ENCODE measurements at places on chromosomes 7 and 10. TPM values are rescaled to one million over a fixed set of nuclear protein-coding genes. Genes with fewer than 3 reads are reported as not detected.

Gene GPR85
- not detected for total RNA-seq

Gene GALNT11
- 23.6 TPM for total RNA-seq

Gene LRRTM3
- not detected for total RNA-seq

Gene C7orf57
- 0.20 TPM for total RNA-seq

Gene SFMBT2
- total RNA-seq = 6.2 TPM

Gene SFTPA1
- total RNA-seq = not detected

Gene DDX50
- 30.4 TPM for total RNA-seq

Gene HDAC9
- total RNA-seq = 0.40 TPM

Gene ABCB4
- not detected for total RNA-seq

Gene TMEM229A
- not detected for total RNA-seq

Gene BCAP29
- 38.0 TPM for total RNA-seq

Gene SPDYE2
- not detected for total RNA-seq

Gene ACSL5
- 0.39 TPM for total RNA-seq

Gene C10orf90
- total RNA-seq = 2.7 TPM

Gene FOXI2
- total RNA-seq = not detected

Gene HMX2
- not detected for total RNA-seq

Gene PNLIPRP1
- not detected for total RNA-seq

Gene C10orf143
- total RNA-seq = 1.1 TPM

Gene CLCN1
- not detected for total RNA-seq

Gene ZNF775
- 5.4 TPM for total RNA-seq

Gene MASTL
- total RNA-seq = 21.6 TPM

Gene TMEM213
- total RNA-seq = not detected

Gene CYP26C1
- not detected for total RNA-seq

Gene ATOH7
- 0.22 TPM for total RNA-seq

Gene ADCYAP1R1
- total RNA-seq = not detected

Gene GNG11
- total RNA-seq = 39.8 TPM

Gene PLXDC2
- not detected for total RNA-seq

Gene CELF2
- total RNA-seq = 0.07 TPM
